A549 (cell line): ENCODE measurements at places on chromosomes 4 and X. TPM values are rescaled to one million over a fixed set of nuclear protein-coding genes. Genes with fewer than 3 reads are reported as not detected.

Gene MAGEE1
- 4.7 to 5.7 TPM (median 5.4 TPM) in 3 replicates for polyA plus RNA-seq

Gene POU4F2
- polyA plus RNA-seq, result not detected in 3 replicates

Gene EFHC2
- polyA plus RNA-seq, result 0.31 to 0.48 TPM (median 0.37 TPM) in 3 replicates

Gene FATE1
- polyA plus RNA-seq, result not detected in 3 replicates

Gene TIGD4
- polyA plus RNA-seq, result 0.30 to 0.38 TPM (median 0.33 TPM) in 3 replicates

Gene IQCM
- polyA plus RNA-seq, result not detected in 3 replicates

Gene PCDH18
- polyA plus RNA-seq, result not detected in 3 replicates

Gene HERC6
- polyA plus RNA-seq, result 2.8 to 3.6 TPM (median 3.6 TPM) in 3 replicates

Gene CLDN34
- polyA plus RNA-seq, result not detected in 3 replicates

Gene CCKAR
- not detected in 3 replicates for polyA plus RNA-seq

Gene PPA2
- 87.1 to 94.8 TPM (median 89.1 TPM) in 3 replicates for polyA plus RNA-seq

Gene DMRTC1B
- not detected in 3 replicates for polyA plus RNA-seq

Gene NEXMIF
- 0.01 to 0.07 TPM in 2 of 3 replicates, not detected in the other for polyA plus RNA-seq

Gene NAP1L3
- polyA plus RNA-seq, result 0.15 to 0.40 TPM (median 0.16 TPM) in 3 replicates

Gene CFAP99
- 0.08 to 0.14 TPM (median 0.09 TPM) in 3 replicates for polyA plus RNA-seq

Gene FAT1
- polyA plus RNA-seq, result 62.2 to 68.5 TPM (median 62.8 TPM) in 3 replicates

Gene SPOCK3
- polyA plus RNA-seq, result 0.04 to 0.15 TPM (median 0.12 TPM) in 3 replicates

Gene SEPSECS
- polyA plus RNA-seq, result 2.3 to 2.9 TPM (median 2.5 TPM) in 3 replicates

Gene F9
- polyA plus RNA-seq, result not detected in 3 replicates

Gene FAM156A
- 19.8 to 24.8 TPM (median 20.1 TPM) in 3 replicates for polyA plus RNA-seq

Gene MORF4L2
- polyA plus RNA-seq, result 482 to 521 TPM (median 493 TPM) in 3 replicates

Gene GAGE2A
- not detected in 3 replicates for polyA plus RNA-seq

Gene MAGED4
- polyA plus RNA-seq, result 11.6 to 14.9 TPM (median 11.7 TPM) in 3 replicates

Gene SPANXC
- polyA plus RNA-seq, result 0.39 to 0.55 TPM in 2 of 3 replicates, not detected in the other

Gene PAGE2B
- polyA plus RNA-seq, result not detected in 3 replicates

Gene DIPK2B
- not detected in 3 replicates for polyA plus RNA-seq

Gene XAGE2
- polyA plus RNA-seq, result not detected in 3 replicates

Gene C1QTNF7
- not detected in 3 replicates for polyA plus RNA-seq

Gene PROM1
- polyA plus RNA-seq, result 0.03 to 0.12 TPM in 2 of 3 replicates, not detected in the other

Gene P2RY4
- not detected in 3 replicates for polyA plus RNA-seq

Gene LUZP4
- polyA plus RNA-seq, result not detected in 3 replicates

Gene FHIP1A
- polyA plus RNA-seq, result 0.09 to 0.11 TPM (median 0.09 TPM) in 3 replicates

Gene RRH
- 0.10 to 0.18 TPM (median 0.12 TPM) in 3 replicates for polyA plus RNA-seq

Gene GPRASP3
- polyA plus RNA-seq, result 4.7 to 5.0 TPM (median 4.9 TPM) in 3 replicates

Gene GLRA3
- polyA plus RNA-seq, result 0.01 TPM in 1 of 3 replicates, not detected in the others

Gene CTAG2
- polyA plus RNA-seq, result not detected in 3 replicates

Gene TBC1D8B
- 2.6 to 3.3 TPM (median 3.2 TPM) in 3 replicates for polyA plus RNA-seq

Gene JCHAIN
- polyA plus RNA-seq, result 0.09 to 0.17 TPM (median 0.15 TPM) in 3 replicates

Gene COL25A1
- not detected in 3 replicates for polyA plus RNA-seq

Gene LRIT3
- polyA plus RNA-seq, result 0.04 to 0.08 TPM (median 0.06 TPM) in 3 replicates

Gene SORBS2
- polyA plus RNA-seq, result 0.11 to 0.23 TPM in 2 of 3 replicates, not detected in the other

Gene FBXW7
- 7.2 to 10.2 TPM (median 7.3 TPM) in 3 replicates for polyA plus RNA-seq

Gene TSPAN5
- polyA plus RNA-seq, result 7.4 to 9.5 TPM (median 9.0 TPM) in 3 replicates

Gene IL3RA
- 0.05 to 0.12 TPM in 2 of 3 replicates, not detected in the other for polyA plus RNA-seq

Gene TLR3
- 0.09 to 0.29 TPM (median 0.16 TPM) in 3 replicates for polyA plus RNA-seq

Gene TMEM35A
- polyA plus RNA-seq, result not detected in 3 replicates

Gene MAGEB5
- polyA plus RNA-seq, result not detected in 3 replicates

Gene GPR119
- not detected in 3 replicates for polyA plus RNA-seq

Gene G6PD
- polyA plus RNA-seq, result 1,409 to 1,481 TPM (median 1,465 TPM) in 3 replicates

Gene SLC10A6
- polyA plus RNA-seq, result not detected in 3 replicates

Gene LCORL
- polyA plus RNA-seq, result 4.6 to 6.4 TPM (median 4.8 TPM) in 3 replicates

Gene DOCK11
- polyA plus RNA-seq, result 5.8 to 7.8 TPM (median 5.9 TPM) in 3 replicates

Gene CITED1
- 0.26 to 0.43 TPM (median 0.30 TPM) in 3 replicates for polyA plus RNA-seq

Gene CT45A3
- not detected in 3 replicates for polyA plus RNA-seq

Gene MAGEA12
- polyA plus RNA-seq, result 0.12 to 0.27 TPM (median 0.25 TPM) in 3 replicates

Gene TREX2
- 0.94 to 1.2 TPM (median 0.99 TPM) in 3 replicates for polyA plus RNA-seq
